ENCODE measurements at places on chromosomes 1 and 21. TPM values are rescaled to one million over a fixed set of nuclear protein-coding genes. Genes with fewer than 3 reads are reported as not detected.

DNA sequence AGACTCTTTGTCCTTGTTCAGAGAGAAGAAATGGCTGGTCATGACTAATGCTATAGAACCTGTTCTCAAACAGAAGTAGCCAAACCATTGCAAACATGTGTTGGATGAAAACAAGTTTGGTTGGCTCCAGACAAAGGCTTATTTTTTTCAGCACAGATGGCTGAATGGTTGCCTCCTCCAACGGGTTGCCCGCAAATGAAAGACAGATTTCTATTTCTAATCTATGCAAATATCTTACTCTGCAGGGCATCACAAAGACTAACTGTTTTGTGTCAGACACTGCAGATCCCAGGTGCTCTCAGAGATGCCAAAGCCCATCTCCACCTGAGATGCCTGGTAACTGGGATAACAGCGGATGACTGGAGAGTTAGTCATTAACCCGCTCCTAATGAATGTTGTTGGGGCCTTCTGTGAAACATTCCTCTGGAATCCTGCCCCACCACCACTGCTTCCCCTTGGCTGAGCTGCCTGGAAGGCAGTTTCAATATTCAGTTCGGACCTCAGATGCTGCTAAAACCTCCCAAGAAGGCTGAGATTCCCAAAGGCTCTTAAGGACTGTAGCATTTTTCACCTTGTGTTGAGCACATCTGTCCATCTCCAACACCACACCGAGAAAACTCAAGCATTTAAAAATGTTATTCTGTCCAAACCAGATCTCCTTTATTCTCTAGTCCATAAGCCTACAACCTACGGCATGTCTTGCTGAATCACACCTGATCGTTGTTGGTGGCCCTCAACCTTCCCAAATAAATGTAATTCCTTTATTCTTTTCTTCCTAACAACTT, 104.4 kb downstream of the PTPN14 start:
- peak; percentile 88 for DNase-seq

GRCh38 chr1:112557385-112557784, 48.6 kb downstream of the WNT2B start:
- no peak for DNase-seq

Gene OR2L3
- total RNA-seq = not detected

DNA sequence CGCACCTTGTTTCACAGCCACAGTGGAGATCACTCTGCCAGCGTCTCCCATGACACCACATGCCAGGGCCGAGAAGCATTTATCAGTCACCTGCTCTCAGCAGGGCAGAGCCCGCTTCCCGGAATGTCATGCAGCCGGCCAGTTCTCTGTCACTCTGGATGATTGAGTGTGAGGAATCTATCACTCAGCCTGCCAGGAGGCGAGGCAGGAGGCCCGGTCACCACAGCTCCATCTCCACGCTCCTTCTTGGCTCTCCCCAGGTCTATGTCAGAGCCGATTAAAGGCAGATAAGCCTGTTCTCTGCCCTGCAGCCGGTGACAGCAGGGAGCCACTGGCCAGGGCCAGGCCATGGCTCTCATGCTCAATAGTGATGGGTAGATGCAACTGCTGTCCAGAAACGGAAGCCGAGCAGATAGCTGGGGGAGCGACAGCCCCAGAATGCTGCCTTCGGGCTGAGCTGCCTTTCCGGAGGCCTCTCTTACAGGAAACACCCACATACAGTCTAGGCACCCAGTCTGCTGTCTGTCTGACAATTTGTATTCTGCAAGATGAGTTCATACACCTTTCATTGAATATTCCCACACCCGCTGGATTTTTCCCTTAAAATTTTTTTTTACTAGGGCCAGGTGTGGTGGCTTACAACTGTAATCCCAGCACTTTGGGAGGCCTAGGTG, 64.1 kb downstream of the ACTL8 start:
- no peak for DNase-seq

- no peak for DNase-seq
These were observed 145.1 kb downstream of the TM2D1 start for GRCh38 chr1:61579802-61580201.

DNA sequence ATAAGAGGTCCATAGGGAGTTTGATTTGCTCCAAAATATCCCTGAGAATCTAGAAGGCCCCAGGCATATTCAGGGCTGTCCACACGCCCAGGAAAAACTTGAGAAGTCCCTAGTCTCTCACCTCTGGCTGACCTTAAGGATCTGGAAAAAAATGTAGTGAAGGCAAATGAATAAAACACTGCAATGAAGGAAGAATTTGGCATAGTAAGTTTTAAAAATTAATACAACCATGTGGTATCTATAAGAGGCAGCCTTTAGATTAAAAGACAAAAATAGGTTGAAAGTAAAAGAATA, 91.3 kb downstream of the COLGALT2 start:
- no peak for DNase-seq

GRCh38 chr1:156975084-156975483, 54.7 kb downstream of the LRRC71 start:
- no peak for DNase-seq

Gene FAM131C
- 5.0 TPM for total RNA-seq

DNA sequence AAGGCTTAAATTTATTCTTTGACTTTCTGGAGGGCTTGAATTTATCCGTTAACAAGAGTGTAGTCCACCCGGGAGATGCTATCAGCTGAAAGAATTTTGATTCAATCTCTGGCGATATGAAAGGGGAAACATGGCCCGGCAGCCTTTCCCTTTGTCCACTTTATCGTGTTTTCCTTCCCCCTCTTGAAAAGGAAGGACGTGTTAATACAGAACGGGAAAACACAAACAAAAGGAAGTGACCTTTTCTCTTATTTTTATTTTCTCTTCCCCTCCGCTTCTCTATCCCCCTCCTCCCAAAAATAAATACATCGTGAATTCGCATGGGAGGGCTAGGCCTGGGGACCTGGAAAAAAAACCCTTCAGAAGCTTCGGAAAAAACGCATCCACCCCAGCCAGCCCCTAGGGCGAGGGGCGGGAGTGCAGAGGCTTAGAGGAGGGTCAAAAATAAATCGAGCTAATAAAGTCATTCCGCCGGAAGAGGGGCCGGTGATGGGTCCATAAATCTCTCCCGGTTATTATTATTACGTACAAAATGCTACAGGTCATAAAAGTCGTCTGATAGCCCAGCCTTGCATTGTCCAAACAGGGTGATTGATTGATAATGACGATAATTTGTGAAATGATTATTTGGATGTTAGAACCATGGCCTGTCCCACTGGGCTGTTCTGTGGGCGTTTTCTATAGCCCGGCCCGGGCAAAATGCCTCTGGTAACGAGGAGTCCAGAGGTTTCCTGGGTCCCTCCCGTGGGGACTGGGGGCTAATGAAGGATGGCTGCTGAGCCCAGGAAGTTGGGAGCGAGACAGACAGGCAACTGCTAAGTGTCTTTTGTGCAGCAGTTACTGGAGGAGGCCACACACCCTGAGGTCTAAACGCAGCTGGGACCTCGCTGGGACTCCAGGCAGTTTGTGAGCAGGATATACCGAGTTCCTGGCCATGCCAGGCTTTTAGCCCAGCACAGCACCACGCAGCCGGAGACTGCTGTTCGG, 179.4 kb downstream of the PRDM16 start:
- no peak for DNase-seq

DNA sequence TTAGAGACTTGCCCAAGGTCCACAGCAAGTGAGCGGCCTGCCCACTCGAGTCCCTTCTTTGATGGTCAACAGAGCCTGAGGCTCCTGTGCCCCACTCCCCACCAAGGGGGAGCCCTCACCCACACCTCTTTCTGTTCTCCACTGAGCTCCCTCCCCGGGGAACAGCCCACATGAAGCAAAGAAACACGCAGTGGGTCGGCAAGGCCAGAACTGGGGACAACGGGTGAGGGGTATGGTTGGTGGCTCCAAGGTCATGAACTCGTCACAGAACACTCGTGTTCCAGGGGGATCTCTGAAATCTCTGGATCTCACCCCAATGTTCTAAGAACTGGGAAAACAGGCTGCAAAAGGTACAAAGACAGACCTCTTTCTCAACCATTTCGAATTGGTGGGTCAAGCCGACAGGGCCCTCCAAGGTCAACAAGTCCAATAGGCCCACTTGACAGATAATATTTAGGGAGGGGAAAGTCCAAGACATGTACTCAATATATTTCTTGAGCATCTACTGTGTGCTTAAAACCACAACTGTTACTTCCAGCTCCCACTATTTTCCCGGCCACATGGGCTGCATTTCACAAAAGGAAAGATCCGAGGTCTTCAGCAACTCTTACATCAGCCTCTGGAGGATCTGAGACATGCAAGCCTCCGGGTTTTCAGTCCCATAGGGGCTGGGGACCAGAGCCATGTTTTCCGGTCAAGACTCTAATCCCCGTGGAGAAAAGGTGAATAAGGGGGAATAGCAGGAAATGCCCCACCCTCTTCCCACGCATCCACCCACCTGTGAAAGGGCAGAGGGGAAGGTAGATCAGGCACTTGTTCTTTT, 1.1 kb upstream of the RAP1GAP start:
- no peak for DNase-seq

Measured in kidney (tissue), 22 donors.